ENCODE measurements at places on chromosomes 3 and 15. TPM values are rescaled to one million over a fixed set of nuclear protein-coding genes. Genes with fewer than 3 reads are reported as not detected.
A peak's percentile ranks its signal among the peaks of the same experiment; 100 is the strongest.

DNA sequence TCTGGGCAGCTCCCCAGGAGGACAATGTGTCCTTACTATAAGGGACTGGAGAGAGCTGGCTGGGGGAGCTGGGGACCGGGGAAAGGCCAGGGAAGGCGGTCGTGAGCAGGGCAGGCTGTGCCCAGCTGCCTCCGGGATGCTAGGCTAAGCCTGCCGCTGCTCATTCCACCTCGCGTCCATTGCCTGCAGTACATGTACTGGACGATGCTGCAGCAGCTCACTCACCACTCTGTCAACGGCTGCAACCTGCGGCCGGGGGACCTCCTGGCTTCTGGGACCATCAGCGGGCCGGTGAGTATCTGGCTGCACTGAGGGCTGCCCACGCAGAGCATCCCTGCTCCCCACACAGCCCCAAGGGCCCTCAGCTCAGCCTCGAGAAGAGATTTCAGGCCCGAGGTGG is 27.1 kb downstream of the FAH start:
- DNase-seq: no peak
- no peaks in the 10 kb centered on the region for H3K4me1 ChIP-seq
- H3K27me3 ChIP-seq: no peaks in the 10 kb centered on the region
- no peak overlapping the region for H3K4me3 ChIP-seq
- no peaks in the 10 kb centered on the region for H3K36me3 ChIP-seq
- no peak overlapping the region for H3K27ac ChIP-seq

The PCSK6 gene
- 0.41 TPM for total RNA-seq

GRCh38 chr3:84318273-84318809 is 640.4 kb upstream of the CADM2 start:
- no peak overlapping the region for H3K27ac ChIP-seq
- H3K4me1 ChIP-seq: no peaks in the 10 kb centered on the region
- H3K4me3 ChIP-seq: no peak overlapping the region
- DNase-seq: no peak

The SECISBP2L gene
- total RNA-seq: 64.3 TPM

DNA sequence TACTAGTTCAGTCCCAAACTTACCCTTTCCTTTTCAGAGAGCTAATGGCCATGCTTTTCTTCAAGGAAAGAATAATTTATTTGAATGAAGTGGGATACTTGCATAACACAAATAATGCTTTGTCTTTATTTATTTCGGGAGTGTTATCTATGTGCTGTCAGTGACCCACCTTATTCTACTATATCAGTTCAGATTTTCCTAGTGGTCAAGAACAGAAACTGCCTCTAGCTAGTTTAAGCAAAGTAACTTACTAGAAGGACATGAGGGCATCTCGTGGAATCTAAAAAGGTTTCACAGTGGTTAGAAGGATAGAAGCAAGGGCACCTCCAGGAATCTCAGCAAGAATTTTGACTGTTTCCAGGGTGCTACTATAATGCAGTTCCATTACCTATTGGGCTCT is 3.8 kb upstream of the TIMMDC1 start:
- H3K27ac ChIP-seq: no peak overlapping the region
- no peaks in the 10 kb centered on the region for H3K36me3 ChIP-seq
- H3K4me3 ChIP-seq: no peak overlapping the region
- DNase-seq: no peak
- H3K4me1 ChIP-seq: peaks cover 17% of the 10 kb centered on the region
- no peaks in the 10 kb centered on the region for H3K27me3 ChIP-seq

The SIDT1 gene
- 55.0 TPM for total RNA-seq

DNA sequence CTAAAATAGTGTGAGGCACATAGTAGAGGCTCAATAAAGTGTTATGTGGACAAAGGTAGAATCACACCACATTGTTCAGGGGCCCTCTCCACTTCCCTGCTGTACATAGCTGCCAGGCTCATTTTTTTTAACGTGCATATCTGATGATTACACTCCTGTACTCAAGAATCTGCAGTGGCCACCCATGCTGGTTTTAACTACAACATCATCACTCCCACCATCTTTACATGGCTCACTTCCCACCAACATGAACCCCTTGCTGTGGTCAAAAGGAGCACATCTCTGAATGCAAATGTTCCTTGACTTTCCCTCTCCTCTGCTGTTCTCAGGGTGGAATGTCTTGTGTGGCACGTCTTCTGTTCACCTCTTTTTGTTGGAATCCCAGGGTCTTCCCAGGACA is 76.7 kb downstream of the FEM1B start:
- no peaks in the 10 kb centered on the region for H3K27me3 ChIP-seq
- no peak overlapping the region for H3K4me3 ChIP-seq
- no peak overlapping the region for H3K27ac ChIP-seq
- no peaks in the 10 kb centered on the region for H3K4me1 ChIP-seq
- DNase-seq: no peak

- H3K27ac ChIP-seq: no peak overlapping the region
- H3K4me1 ChIP-seq: no peaks in the 10 kb centered on the region
- H3K36me3 ChIP-seq: no peaks in the 10 kb centered on the region
These were observed 83.5 kb upstream of the CFAP20DC start for GRCh38 chr3:59133311-59133710.

DNA sequence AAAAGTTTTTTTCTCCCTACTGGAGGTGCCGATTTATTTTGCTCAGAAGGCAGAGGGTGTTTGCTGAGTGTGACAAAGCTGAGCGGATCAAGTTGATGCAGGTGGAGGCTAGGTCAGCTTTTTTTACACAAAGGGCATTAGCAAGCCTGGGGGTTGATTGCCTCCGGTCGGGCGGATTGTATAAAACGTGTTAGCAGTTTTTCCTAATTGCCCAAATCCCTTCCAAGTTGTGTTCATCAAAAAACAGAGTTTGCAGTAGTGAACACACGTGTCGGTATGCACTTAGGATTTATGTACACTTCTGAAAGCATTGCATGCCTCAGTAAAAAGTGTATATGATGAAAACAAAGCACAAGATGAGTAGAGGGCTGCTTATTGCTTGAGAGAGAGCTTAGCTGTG is 2.6 kb downstream of the GPR160 start:
- no peak overlapping the region for H3K27ac ChIP-seq
- peaks cover 4% of the 10 kb centered on the region for H3K4me1 ChIP-seq
- no peaks in the 10 kb centered on the region for H3K36me3 ChIP-seq

The PLXNA1 gene
- total RNA-seq: 18.9 TPM

- no peaks in the 10 kb centered on the region for H3K4me1 ChIP-seq
- H3K27ac ChIP-seq: no peak overlapping the region
- H3K36me3 ChIP-seq: no peaks in the 10 kb centered on the region
- DNase-seq: no peak
- no peaks in the 10 kb centered on the region for H3K27me3 ChIP-seq
These were observed 171.7 kb downstream of the RORA start for GRCh38 chr15:61057376-61057775.

DNA sequence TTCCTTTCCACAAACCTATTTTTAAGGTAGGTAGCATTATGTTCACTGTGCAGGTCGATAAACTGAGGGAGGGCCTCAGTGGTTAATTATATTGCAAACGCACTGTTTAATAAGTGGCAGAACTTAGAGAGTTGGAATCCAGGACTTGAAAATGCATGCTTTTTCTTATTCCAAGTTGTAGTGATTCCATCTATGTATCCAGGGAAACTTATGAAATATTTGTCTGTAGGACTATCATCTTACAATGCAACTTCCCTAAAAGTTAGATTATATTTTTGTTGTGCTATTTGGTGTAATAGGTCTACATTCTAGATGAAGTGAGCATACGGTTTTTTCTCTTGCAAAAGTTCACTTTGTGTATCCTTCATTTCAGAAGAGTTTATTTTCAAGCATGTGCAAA is 419.5 kb downstream of the NAALADL2 start:
- H3K27me3 ChIP-seq: no peaks in the 10 kb centered on the region
- H3K27ac ChIP-seq: no peak overlapping the region
- H3K36me3 ChIP-seq: no peaks in the 10 kb centered on the region
- no peak overlapping the region for H3K4me3 ChIP-seq
- H3K4me1 ChIP-seq: no peaks in the 10 kb centered on the region

GRCh38 chr15:99307735-99308134 is 56.5 kb downstream of the LRRC28 start:
- no peaks in the 10 kb centered on the region for H3K27me3 ChIP-seq
- no peak overlapping the region for H3K4me3 ChIP-seq
- no peak overlapping the region for H3K27ac ChIP-seq
- no peak for DNase-seq
- H3K36me3 ChIP-seq: no peaks in the 10 kb centered on the region
- H3K4me1 ChIP-seq: no peaks in the 10 kb centered on the region

GRCh38 chr15:58734859-58735258 is 14.6 kb downstream of the ADAM10 start:
- no peaks in the 10 kb centered on the region for H3K36me3 ChIP-seq
- no peak overlapping the region for H3K4me3 ChIP-seq
- H3K27ac ChIP-seq: no peak overlapping the region
- peaks cover 70% of the 10 kb centered on the region for H3K4me1 ChIP-seq
- no peak for DNase-seq
- no peaks in the 10 kb centered on the region for H3K27me3 ChIP-seq

GRCh38 chr3:66196633-66197032 is 24.2 kb upstream of the SLC25A26 start:
- H3K27ac ChIP-seq: no peak overlapping the region
- H3K27me3 ChIP-seq: no peaks in the 10 kb centered on the region
- H3K4me3 ChIP-seq: no peak overlapping the region
- no peaks in the 10 kb centered on the region for H3K4me1 ChIP-seq
- DNase-seq: no peak

DNA sequence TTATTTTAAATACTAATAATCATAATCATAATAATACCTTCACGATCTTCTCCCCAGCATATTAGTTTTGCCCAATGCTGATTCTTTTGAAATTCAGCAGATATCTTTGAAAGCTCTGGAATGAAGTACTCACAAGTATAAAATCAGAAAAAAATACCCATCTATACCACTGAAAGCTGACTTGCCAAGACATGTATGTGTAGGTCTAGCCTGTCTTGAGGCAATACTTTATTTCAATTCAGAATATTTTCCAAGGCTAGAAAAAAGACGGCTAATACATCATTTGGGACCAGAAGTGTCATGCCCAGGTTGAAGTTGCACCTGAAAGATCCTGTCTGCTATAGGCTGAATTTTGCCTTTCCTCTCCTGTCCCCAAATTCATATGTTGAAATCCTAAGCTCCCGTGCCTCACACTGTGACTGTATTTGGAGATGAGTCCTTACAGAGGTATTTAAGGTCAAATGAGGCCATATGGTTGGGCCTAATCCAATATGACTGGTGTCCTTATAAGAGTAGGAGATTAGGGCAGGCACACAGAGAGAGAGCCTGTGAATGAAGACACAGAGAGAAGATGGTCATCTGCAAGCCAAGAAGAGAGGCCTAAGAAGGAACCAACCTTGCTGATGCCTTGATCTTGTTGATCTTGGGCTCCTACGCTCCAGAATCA is 255.9 kb upstream of the CMC1 start:
- no peaks in the 10 kb centered on the region for H3K27me3 ChIP-seq
- H3K27ac ChIP-seq: no peak overlapping the region
- H3K4me3 ChIP-seq: no peak overlapping the region

The PLA2G4F gene
- not detected for total RNA-seq

The HCLS1 gene
- 336 TPM for total RNA-seq

The PLA2G4E gene
- not detected for total RNA-seq

The TMED3 gene
- total RNA-seq: 20.2 TPM

The APEH gene
- total RNA-seq: 130 TPM

GRCh38 chr3:50610181-50610971 is 1.2 kb downstream of the CISH start:
- DNase-seq: peak; percentile 28
- H3K27me3 ChIP-seq: no peaks in the 10 kb centered on the region
- peak overlapping the region; percentile 93 for H3K4me3 ChIP-seq
- peaks cover 49% of the 10 kb centered on the region for H3K36me3 ChIP-seq

DNA sequence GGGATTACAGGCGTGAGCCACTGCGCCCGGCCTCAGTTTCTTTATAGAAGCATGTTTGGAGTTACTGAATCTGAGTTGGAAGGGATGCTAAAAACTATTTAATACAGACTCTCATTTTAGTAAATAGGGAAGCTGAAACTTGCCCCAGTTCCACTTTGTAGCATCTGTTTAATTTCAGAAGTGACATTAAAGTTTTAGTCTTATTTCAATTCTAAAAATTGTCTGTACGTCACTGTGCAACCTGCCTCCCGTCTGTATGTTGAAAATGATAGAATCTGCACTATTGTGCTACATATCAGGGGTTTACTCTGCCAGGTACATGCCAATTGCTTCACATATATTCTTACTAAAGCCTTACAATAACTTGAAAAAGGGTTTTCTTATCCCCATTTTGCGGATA is 15.3 kb downstream of the CNOT10 start:
- no peaks in the 10 kb centered on the region for H3K27me3 ChIP-seq
- no peak for DNase-seq
- H3K27ac ChIP-seq: no peak overlapping the region
- peaks cover 6% of the 10 kb centered on the region for H3K4me1 ChIP-seq

- no peaks in the 10 kb centered on the region for H3K4me1 ChIP-seq
- no peaks in the 10 kb centered on the region for H3K36me3 ChIP-seq
- H3K27ac ChIP-seq: no peak overlapping the region
These were observed 13.6 kb downstream of the GLDN start for GRCh38 chr15:51355096-51355495.

The TGM5 gene
- not detected for total RNA-seq

- peaks cover 5% of the 10 kb centered on the region for H3K4me1 ChIP-seq
- H3K4me3 ChIP-seq: no peak overlapping the region
- H3K36me3 ChIP-seq: no peaks in the 10 kb centered on the region
- no peak for DNase-seq
These were observed 2.4 kb downstream of the NMNAT3 start for GRCh38 chr3:139675327-139675726.

DNA sequence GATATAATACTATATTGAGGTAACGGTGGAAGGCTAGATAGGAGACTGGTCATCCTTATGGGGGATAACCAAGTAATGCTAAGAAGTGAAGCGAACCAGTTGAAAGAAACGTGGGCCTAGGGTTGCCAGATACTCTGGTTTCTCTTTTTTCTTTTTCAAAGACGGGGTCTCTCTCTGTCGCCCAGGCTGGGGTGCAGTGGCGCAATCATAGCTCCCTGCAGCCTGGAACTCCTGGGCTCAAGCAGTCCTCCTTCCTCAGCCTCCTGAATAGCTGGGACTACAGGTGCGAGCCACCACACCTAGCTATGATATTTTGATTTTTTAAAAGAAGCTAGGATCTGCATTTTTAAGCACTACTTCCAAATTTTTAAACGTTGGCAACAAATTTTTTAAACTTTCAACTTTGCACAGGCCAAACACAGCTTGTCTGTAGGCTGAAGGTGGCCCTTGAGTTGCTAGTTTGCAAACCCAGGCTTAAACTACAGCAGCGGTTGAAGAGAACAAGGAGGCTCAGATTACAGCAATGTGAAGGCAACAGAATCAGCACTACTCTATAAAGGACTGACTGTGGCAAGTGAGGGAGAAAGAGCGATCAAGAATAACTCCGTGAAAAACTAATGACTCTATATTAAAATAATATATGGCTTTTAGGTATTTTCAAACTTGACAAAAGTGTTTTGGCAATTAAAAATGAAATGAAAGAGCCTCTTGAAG is 1.2 kb upstream of the RUBCN start:
- DNase-seq: no peak
- peaks cover 33% of the 10 kb centered on the region for H3K4me1 ChIP-seq
- no peaks in the 10 kb centered on the region for H3K36me3 ChIP-seq
- peak overlapping the region; percentile 62 for H3K4me3 ChIP-seq
- peak overlapping the region; percentile 75 for H3K27ac ChIP-seq
- H3K27me3 ChIP-seq: no peaks in the 10 kb centered on the region

The CHAC1 gene
- total RNA-seq: 1.2 TPM
